ENCODE measurements at places on chromosomes 16 and 17. TPM values are rescaled to one million over a fixed set of nuclear protein-coding genes. Genes with fewer than 3 reads are reported as not detected.

GRCh38 chr17:35936063-35936462 lies 5.5 kb upstream of the RDM1 start:
- H3K4me1 ChIP-seq = no peaks in the 10 kb centered on the region
- no peak overlapping the region for H3K4me3 ChIP-seq
- H3K27ac ChIP-seq = no peak overlapping the region
- DNase-seq = no peak
- no peaks in the 10 kb centered on the region for H3K27me3 ChIP-seq

DNA sequence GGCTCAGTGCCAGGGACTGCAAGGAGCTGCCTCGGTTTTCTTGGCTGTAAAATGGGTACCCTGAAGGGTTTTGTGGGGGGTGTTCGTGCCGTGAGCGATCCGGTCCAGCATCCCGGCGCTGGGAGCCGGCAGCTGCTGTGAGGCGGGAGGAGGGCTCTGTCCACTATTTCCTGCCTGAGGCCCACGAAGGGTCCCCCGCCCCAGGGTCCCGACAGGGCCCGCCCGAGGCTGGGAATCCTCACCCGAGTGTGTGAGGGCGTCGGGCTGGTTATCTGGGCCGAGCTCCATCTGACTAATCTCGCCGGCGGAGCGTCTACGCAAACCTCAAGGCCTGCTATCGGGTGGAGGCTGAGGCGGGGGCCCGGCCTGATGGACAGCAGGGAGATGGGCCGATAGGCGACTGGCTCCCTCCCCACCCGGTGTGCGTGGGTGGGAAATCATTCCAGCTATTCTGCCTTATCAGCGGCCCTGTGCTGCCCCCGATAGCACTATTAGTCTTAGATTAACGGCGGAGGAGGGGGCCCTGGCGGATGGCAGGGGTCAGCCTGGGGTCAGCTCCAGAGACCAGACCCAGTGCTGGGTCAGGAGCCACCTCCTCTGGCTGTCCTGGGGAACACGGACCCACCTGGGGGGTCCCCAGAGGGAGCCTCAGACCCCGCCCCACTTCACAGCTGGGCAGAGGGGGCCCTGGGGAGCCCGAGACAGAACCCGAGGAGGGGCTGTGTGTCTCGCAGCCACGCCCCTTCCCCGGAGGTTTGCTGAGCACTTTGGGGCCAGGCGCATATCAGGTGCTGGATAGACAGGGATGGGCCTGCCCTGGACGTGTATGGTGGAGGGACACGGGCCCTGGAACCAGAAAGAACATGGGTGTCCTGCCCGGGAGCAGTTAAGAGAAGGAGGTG lies 44.7 kb downstream of the ZFPM1 start:
- H3K36me3 ChIP-seq = no peaks in the 10 kb centered on the region
- no peaks in the 10 kb centered on the region for H3K4me1 ChIP-seq
- no peak overlapping the region for H3K4me3 ChIP-seq

GRCh38 chr16:85046472-85046916 lies 18.9 kb downstream of the KIAA0513 start:
- H3K4me3 ChIP-seq = no peak overlapping the region
- H3K27ac ChIP-seq = peak overlapping the region; percentile 66
- H3K36me3 ChIP-seq = no peaks in the 10 kb centered on the region

DNA sequence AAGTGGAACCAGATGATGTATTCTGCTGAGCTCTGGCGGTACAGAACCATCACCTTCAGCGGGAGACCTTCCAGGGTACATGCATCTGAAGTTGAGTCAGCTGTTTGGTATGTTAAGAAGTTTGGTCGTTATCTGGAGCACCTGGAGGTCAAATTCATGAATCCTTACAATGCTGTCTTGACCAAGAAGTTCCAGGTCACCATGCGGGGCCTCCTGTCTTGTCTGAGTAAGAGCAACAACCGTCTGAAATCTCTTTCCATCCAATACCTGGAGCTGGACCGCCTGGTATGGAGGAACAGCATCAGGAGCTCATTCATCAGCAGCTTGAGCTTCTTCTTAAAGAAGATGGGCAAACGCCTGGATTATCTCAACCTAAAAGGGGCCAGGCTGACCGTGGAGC lies 4.0 kb downstream of the FBXO39 start:
- H3K4me1 ChIP-seq = no peaks in the 10 kb centered on the region
- no peaks in the 10 kb centered on the region for H3K36me3 ChIP-seq
- DNase-seq = no peak

DNA sequence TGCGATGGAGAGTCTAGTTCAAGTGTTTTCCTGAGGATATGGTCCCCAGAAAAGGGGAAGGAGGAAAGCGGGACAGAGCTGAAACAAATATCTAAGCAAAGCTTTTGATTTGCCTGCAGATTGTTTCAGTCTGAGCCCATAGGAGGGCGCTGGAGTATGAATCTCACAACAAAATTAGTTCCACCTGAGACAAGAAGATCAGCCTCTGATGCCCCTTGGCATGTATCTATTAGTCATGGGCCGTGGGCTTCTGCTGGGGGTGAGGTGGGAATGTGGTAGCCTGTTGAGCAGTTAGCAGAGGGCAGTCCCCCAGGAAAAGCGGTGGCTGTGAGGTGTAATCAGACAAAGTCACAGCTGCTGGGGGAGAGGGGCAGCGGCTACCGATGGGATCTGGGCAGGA lies 446.9 kb downstream of the CA10 start:
- no peaks in the 10 kb centered on the region for H3K27me3 ChIP-seq
- no peak for DNase-seq
- no peaks in the 10 kb centered on the region for H3K4me1 ChIP-seq
- H3K27ac ChIP-seq = no peak overlapping the region
- no peaks in the 10 kb centered on the region for H3K36me3 ChIP-seq

- no peaks in the 10 kb centered on the region for H3K36me3 ChIP-seq
- H3K27ac ChIP-seq = peak overlapping the region; percentile 77
- H3K27me3 ChIP-seq = no peaks in the 10 kb centered on the region
Observed at GRCh38 chr17:67364847-67365737, 1.3 kb downstream of the PSMD12 start.

- no peak overlapping the region for H3K4me3 ChIP-seq
- no peaks in the 10 kb centered on the region for H3K4me1 ChIP-seq
- no peak for DNase-seq
- no peak overlapping the region for H3K27ac ChIP-seq
- H3K27me3 ChIP-seq = no peaks in the 10 kb centered on the region
Observed at GRCh38 chr16:85902366-85903155, 3.6 kb downstream of the IRF8 start.

DNA sequence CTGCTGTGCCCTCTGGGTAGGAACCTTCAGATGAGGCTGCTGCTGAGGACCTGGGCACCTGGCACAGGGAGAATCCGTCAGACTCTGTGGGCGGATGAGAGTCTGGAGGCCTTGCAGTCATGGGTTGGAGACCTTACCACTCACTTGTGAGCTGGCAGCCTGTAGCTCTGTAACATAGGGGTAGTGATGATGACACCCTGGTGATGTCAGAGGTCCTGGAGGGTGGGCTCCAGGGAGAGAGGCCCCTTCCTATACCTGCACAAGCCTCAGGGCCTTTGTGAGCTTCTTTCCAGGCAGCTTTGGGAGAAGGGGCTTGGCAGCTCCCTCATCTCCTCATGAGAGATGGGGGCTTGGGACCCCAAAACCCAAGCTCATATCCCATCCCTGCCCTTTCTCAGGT lies 1.6 kb downstream of the MIEF2 start:
- H3K4me3 ChIP-seq = no peak overlapping the region
- peaks cover 8% of the 10 kb centered on the region for H3K4me1 ChIP-seq
- H3K27me3 ChIP-seq = no peaks in the 10 kb centered on the region
- H3K36me3 ChIP-seq = peaks cover 19% of the 10 kb centered on the region
- peak overlapping the region; percentile 88 for H3K27ac ChIP-seq

- no peak overlapping the region for H3K27ac ChIP-seq
- no peak for DNase-seq
- H3K27me3 ChIP-seq = no peaks in the 10 kb centered on the region
- no peaks in the 10 kb centered on the region for H3K4me1 ChIP-seq
Observed at GRCh38 chr17:29905086-29905878, 24.7 kb downstream of the SSH2 start.

DNA sequence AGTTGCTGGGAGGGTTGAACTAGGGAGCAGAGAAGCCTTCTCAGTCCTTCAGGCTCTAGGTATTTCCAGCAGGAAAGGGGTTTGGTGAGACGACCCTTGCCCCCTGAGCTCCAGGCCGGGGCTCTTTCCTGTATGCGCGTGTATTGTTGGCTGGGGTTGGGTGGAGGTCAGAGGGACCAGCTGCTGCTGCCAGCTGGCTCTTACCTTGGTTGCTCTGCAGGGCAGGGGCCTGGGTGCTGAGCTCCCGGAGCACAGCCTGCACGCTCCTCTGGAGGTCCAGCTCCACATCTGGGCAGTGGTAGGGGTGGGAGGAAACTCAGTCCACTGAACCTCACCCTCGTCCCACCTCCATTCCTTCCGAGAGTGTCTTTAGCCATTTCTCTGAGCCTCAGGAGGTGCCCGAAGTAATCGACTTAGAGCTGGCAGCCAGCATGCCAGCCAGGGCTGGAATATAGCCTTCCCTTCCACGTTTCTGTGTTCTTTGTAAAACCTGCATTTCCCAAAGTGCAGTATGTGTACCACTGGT lies 28.0 kb downstream of the PIK3R6 start:
- no peak overlapping the region for H3K4me3 ChIP-seq
- H3K27ac ChIP-seq = no peak overlapping the region
- H3K4me1 ChIP-seq = no peaks in the 10 kb centered on the region
- no peak for DNase-seq
- H3K36me3 ChIP-seq = no peaks in the 10 kb centered on the region
- H3K27me3 ChIP-seq = peaks cover 3% of the 10 kb centered on the region

- no peaks in the 10 kb centered on the region for H3K36me3 ChIP-seq
- no peaks in the 10 kb centered on the region for H3K27me3 ChIP-seq
- no peak for DNase-seq
- peak overlapping the region; percentile 74 for H3K27ac ChIP-seq
- H3K4me3 ChIP-seq = peak overlapping the region; percentile 91
Observed at GRCh38 chr17:82213251-82214011, 789 bp upstream of the CCDC57 start.

DNA sequence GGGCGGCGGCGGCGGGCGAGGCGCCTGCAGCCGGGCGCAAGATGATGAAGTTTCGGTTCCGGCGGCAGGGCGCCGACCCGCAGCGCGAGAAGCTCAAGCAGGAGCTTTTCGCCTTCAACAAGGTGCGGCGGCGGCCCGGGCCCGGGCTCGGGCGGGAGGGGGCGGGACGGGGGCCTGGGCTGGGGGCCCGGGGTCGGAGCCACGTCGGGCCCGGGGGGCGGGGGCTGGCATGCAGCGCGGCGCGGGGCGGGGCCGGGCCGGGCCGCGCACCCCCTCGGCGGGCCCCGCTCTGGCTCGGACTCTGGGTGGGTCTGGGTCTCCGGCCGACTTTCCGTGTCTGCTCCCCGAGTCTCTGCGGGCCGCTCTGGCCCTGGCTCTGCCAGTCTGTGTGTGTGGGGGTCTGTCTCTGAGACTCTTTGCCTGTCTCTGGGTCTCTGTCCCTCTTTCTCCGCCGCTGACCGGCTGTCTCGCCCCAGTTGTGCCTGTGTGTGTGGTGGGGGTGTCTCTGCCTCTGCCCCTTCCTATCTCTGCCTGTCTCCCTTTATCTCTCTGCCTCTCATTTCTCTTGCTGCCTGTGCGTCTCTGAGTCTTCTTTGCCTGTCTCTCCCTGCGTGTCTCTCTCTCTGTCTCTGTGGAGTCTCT lies 328 bp downstream of the LLGL1 start:
- H3K4me1 ChIP-seq = no peaks in the 10 kb centered on the region
- no peaks in the 10 kb centered on the region for H3K36me3 ChIP-seq

- H3K27ac ChIP-seq = no peak overlapping the region
- no peaks in the 10 kb centered on the region for H3K27me3 ChIP-seq
- H3K4me3 ChIP-seq = no peak overlapping the region
Observed at GRCh38 chr17:8687737-8688466, 56.7 kb downstream of the CCDC42 start.

DNA sequence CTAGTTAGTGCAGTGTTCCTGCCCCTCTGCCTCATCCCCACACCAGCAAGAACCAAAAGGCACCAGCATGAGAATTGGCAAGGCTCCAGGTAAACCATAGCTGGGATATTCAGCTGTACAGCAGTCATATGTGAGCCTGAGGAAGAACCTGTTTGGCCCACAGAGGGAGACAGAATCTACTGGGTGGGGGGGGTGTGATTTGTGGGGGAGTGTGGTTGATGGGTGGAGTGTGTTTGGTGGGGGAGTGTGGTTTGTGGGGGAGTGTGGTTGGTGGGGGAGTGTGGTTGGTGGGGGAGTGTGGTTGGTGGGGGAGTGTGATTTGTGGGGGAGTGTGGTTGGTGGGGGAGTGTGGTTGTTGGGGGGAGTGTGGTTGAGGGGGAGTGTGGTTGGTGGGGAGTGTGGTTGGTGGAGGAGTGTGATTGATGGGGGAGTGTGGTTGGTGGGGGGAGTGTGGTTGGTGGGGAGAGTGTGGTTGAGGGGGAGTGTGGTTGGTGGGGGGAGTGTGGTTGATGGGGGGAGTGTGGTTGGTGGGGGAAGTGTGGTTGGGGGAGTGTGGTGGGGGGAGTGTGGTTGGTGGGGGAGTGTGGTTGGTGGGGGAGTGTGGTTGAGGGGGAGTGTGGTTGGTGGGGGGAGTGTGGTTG lies 19.5 kb downstream of the MINK1 start:
- no peak for DNase-seq
- H3K36me3 ChIP-seq = no peaks in the 10 kb centered on the region
- H3K4me3 ChIP-seq = no peak overlapping the region
- peaks cover 9% of the 10 kb centered on the region for H3K4me1 ChIP-seq
- no peak overlapping the region for H3K27ac ChIP-seq
- no peaks in the 10 kb centered on the region for H3K27me3 ChIP-seq

DNA sequence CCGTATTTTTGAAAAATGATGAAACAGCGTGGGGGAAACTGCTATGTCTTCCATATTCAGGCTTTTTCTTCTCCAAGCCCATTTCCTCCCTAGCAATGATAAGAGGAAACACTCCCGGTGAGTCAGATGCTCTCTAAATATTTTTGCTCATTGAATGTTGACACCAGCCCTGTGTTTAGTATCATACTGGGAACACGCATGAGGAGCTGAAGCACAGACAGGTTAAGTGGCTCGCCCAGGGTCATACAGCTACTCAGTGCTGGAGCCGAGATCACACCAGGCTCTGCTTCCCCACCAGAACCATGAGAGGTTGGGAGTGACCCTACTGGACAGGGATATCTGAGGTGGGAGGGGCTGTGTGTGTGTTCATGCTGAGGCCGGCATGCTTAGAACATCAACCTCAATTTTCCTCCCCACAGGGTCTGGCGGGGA lies 37.8 kb upstream of the ADGRG1 start:
- no peaks in the 10 kb centered on the region for H3K36me3 ChIP-seq
- no peak overlapping the region for H3K4me3 ChIP-seq
- H3K27ac ChIP-seq = no peak overlapping the region
- H3K27me3 ChIP-seq = no peaks in the 10 kb centered on the region

DNA sequence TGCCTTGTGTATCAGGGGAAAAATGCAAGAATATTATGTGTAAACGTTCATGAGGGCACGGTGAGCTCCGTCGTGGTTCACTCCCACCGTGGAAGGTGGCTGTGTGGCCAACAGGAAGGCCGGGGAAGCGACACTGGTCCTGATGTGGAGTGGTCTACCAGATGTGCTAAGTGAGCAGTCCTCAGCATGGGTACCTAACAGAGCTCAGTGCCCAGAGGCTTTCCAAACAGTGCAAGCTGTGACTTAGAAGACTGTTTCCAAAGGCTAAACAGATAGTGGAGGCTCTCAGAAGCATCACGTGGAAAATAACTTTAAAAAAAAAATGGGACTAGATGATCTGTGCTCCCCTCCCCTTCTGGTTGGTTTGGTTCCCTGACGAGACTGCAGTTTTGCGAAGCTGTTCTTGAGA lies 199.3 kb upstream of the CHMP6 start:
- peak overlapping the region; percentile 50 for H3K27ac ChIP-seq
- no peak for DNase-seq
- no peaks in the 10 kb centered on the region for H3K36me3 ChIP-seq
- H3K4me1 ChIP-seq = no peaks in the 10 kb centered on the region

Gene MPP3
- 4.4 TPM for total RNA-seq

Gene MPP2
- 14.9 TPM for total RNA-seq

Gene KRT10
- total RNA-seq = 23.6 TPM

Gene XPO6
- 51.1 TPM for total RNA-seq

Gene NIP7
- 19.4 TPM for total RNA-seq

Gene CCL7
- not detected for total RNA-seq
